ENCODE measurements at places on chromosomes 4 and X.

- DNase-seq, result no peak
Observed at GRCh38 chr4:184752496-184753275, 18.8 kb upstream of the CENPU start.

DNA sequence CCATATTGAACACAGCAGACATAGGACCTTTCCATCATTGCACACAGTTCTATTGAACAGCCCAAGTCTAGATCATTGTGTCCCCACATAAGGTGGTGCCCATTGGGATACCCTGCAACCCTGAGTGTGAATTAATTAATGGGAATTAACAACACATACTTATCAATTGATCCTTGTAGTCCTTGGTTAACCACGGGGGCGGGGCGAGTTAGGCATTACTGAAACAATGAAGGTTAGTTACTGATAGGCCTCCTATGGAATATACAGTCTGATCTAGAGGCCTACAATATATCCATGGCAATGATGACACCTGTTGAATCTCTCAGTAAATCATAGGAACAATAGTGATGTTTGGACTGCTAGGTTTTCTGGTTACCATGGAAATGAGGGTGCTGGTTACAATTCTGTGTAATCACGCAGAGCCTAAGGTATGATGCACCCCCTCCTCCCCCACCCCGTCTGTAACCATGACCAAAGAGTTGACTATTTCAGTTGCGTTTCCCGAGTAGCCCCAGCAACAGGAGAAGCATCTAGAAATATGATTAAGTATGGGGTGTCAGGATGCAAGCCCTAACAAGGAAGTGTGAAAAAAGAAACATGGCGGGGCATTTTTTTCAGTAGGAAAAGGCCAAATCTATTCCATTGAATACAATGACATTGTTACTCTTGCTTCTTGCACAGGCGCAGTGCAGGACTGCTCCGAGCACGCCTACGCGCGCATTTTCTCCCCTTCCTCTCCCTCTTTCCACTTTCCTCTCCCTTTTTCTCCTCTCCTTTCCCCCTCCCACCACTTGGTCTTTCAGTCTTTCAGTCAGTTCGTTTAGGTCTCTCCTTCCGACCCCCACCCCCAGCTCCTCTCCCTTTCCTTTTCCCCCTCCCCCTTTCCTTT lies 677 bp upstream of the NONO start:
- peak; percentile 3 for DNase-seq

- no peak for DNase-seq
Observed at GRCh38 chrX:44651358-44651757, 108.7 kb upstream of the FUNDC1 start.

- no peak for DNase-seq
Observed at GRCh38 chrX:95903490-95903889, 781.2 kb upstream of the DIAPH2 start.

DNA sequence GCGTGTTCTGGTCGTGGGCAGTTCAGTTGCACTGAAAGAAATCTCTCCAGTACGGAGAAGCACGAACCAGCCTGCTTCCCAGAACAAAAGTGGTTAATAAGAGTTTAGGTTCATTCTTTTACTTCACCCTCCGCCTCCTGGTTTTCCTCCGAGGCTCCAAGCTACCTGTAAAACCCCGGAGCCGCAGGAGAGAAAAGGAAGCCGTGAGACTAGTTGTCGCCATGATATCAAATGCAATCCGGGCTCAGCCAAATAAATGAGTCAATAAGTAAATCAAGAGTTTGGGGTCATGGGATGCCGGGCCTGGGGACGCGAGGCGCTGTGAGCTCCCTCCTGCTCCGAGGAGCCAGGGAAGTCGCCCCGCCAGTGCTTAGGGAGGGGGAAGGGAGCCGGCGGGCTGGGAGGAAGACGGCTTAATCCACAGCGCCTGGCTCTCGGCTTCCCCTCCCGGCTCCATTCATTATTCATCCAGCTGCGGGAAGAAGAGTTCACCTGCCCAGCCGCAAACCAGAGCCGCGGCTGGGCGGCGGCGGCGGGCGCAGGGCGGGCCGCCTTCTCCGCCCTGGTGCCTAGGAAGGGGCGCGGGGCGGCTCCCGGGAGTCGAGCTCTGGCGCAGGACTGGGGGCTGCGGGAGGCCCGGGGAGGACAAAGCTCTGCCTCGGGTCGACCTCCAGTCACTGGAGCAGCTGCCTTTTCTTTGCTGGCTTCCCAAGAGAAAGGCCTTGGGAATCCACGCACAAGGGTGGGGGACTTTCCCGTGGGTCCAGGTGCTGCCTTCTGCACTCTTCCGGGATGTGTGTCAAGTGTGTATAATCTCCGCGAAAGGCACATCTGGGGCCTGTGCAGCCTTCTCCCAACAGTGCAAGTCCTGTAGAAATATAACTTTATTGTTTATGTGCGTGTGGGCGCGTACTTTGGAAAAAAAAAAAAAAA lies 1.7 kb downstream of the FRAS1 start:
- no peak for DNase-seq

DNA sequence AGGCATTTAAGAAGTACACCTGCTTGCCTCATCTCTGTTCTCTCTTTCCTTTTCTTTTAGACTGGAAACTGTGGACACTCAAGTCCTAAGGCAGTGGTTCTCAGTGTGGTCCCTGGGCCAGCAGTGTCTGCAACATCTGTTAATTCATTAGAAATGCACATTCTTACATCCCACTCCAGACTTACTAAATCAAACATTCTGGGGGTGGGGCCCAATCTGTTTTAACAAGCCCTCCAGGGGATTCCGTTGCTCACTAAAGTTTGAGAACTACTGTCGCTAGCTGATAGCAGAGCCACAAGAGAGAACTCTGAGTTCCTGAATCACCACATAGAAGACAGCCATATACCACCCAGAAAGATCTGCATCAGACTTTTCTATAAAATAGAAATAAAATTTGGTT lies 430.6 kb downstream of the BCOR start:
- DNase-seq, result no peak

- no peak for DNase-seq
Observed at GRCh38 chr4:99336553-99336952, 15.4 kb upstream of the ADH1B start.

All from activated CD8-positive, alpha-beta memory T cell treated with anti-CD3 and anti-CD28 coated beads for 4 hours (primary cell).